ENCODE measurements at places on chromosomes 2 and 18.

GRCh38 chr2:159455330-159455918 lies 160.9 kb downstream of the BAZ2B start:
- DNase-seq: no peak

GRCh38 chr18:55654986-55655385 lies 67.0 kb upstream of the TCF4 start:
- DNase-seq: no peak

DNA sequence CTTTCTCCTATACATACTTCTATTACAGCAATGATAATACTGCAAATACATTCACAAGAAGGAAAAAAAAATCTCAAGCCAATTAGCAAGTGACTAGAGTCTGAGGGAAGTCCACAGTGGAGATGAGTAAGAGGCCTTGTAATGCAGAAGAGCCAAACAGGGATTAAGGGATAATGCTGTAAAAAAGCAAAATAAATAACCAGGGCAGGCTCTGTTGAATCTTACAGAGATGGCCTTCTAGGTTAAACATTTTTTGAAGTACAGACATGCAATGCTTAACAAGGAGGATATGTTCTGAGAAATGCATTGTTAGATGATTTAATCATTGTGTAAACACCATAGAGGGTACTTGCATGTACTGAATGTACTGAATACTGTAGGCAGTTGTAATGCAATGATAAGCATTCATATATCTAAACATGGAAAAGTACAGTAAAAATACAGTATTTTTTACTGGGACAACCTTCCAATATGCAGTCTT lies 122.1 kb upstream of the RMDN2 start:
- no peak for DNase-seq

GRCh38 chr2:1653956-1654695 lies 90.2 kb downstream of the PXDN start:
- no peak for DNase-seq

- DNase-seq: no peak
These were observed 292.5 kb downstream of the NDUFA10 start for GRCh38 chr2:239732666-239733010.

DNA sequence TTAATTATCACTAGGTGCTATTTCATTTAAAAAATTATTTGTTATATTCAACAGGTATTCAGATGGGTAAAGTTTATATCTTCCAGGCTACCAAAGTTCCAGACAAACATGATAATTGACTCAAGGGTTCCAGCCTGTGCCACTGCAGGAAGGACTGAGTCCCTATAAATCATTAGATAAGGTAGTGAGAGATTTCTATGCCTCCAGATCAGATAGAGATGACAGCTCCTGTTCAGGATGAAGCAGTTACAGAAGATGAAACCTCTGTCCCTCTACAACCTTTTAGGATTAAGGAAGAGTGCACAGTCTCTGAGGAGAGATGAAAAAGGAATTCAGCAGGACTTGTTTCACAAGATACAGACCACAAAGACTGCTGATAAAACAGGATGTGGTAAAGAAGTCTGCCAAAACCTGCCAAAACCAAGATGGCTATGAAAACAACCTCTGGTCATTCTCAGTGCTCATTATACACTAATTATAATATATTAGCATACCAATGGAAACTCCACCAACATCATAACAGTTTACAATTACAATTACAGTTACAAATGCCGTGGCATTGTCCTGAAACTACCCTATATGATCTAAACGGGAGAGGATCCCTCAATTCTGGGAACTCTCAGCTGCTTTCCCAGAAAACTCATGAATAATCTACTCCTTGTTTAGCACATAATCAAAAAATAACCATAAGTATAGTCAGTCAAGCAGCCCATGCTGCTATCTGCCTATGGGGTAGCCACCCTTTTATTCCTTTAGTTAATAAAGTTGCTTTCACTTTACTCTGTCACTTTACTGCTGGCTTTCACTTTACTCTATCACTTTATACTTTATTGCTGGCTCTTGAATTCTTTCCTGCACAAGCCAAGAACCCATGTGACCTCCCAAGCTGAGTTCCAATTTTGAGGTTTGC lies 288.5 kb downstream of the PDE11A start:
- no peak for DNase-seq

All from stimulated activated CD8-positive, alpha-beta memory T cell treated with anti-CD3 and anti-CD28 coated beads, Interleukin-2, amount 100 ng/mL, for 48 hours (primary cell).